ENCODE measurements at places on chromosomes 2 and 18. TPM values are rescaled to one million over a fixed set of nuclear protein-coding genes. Genes with fewer than 3 reads are reported as not detected.

The APLF gene
- 6.5 TPM for total RNA-seq

The C2orf66 gene
- total RNA-seq: not detected

The GREB1 gene
- total RNA-seq: 2.9 TPM

The GALNT5 gene
- 0.35 TPM for total RNA-seq

The IL1RN gene
- total RNA-seq: 0.59 TPM

DNA sequence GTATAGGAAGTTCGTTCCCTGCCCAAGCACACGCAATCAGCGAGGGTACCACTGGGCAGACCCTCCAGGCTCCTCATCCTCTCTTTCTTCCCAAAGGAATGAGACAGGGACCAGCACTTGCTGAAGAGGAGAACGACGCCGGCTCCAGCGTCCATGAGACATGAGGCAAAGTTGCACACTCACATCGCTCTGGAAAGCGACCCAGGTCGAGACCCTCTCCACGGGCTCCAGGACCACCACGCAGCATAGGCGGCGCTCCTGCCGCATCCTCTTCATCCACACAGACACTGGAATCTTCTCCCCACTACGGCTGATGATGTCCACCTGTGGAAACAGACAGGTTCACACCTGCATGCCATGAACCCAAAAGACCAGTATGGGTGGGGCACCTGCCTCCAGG is 10.8 kb downstream of the PASK start:
- DNase-seq: no peak

- DNase-seq: peak; percentile 80
These were observed 963 bp downstream of the INPP1 start for GRCh38 chr2:190344276-190344827.

- no peak for DNase-seq
These were observed 69.9 kb downstream of the TRIP12 start for GRCh38 chr2:229851870-229852269.

- no peak for DNase-seq
These were observed 373.7 kb upstream of the ACVR2A start for GRCh38 chr2:147471126-147471525.

- no peak for DNase-seq
These were observed 1.3 kb upstream of the SMAD2 start for GRCh38 chr18:47931718-47932103.

GRCh38 chr18:62658028-62658427 is 57.3 kb upstream of the PHLPP1 start:
- DNase-seq: no peak

GRCh38 chr2:222792001-222792611 is 68.7 kb upstream of the ACSL3 start:
- DNase-seq: peak; percentile 79

- DNase-seq: no peak
These were observed 656.0 kb upstream of the CELF4 start for GRCh38 chr18:38221476-38222100.
